ENCODE measurements at places on chromosomes 1 and 21. TPM values are rescaled to one million over a fixed set of nuclear protein-coding genes. Genes with fewer than 3 reads are reported as not detected.
A peak's percentile ranks its signal among the peaks of the same experiment; 100 is the strongest.

DNA sequence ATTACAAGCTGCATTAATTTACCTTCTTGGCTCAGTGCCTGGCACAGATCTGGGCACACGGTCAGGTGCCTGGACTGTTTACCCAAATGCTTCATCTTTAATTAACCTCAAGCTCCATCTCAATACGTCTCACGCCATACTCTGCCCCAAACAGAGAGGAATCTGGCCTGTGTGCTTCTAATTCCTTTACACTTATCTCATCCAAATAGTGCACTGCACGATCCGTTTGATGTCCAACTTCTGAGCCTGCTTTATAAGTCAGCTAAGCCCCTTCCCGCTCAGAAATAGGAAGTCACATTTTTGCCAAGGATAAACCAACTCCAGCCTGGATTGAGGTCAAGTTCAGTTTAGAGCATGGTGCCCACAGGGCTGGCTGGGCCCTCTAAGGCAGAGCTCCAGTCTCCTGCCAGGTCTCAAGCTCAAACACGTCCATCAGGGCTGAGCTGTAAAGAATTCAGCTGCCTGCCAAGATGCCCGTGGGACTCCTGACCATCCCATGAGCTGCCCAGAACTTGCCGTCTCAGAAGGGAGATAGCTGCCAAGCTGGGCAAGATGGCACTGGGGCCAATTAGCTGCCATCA is 233.5 kb downstream of the TRABD2B start:
- no peak for DNase-seq
- no peak overlapping the region for H3K27ac ChIP-seq
- no peaks in the 10 kb centered on the region for H3K36me3 ChIP-seq
- no peaks in the 10 kb centered on the region for H3K27me3 ChIP-seq
- H3K4me3 ChIP-seq: no peak overlapping the region

DNA sequence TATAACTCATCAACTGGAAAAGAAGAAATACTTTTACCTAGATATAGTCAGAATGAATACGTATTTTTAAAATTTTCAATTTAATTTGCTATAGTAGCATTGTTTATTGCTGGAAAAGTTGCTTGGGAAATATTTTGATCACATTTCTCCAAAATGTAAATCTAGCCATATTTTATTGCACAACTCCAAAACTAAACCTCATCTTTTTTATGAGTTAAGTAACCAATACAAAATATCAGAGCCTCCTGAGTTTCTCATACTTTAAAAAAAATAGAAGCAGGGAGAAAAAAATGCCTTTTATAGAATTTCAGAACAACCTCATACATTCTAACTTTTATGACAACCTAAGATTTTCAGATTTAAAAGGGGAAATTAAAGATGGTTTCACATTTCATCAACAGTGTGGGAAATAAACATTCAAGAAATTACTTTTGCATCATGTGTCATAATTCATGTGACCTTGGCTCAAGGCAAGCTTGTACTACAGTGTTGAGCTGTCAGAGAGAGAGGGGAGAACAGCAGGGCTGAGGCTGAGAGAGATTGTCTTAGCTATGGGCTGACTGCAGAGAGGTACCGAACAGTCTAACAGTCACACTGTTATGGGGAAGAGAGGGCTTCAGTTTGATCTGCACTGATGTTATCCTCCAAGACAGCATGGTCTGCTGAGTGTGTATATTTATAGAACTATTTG is 519.0 kb downstream of the LTN1 start:
- H3K4me1 ChIP-seq: no peaks in the 10 kb centered on the region
- no peak for DNase-seq
- H3K4me3 ChIP-seq: no peak overlapping the region
- H3K27ac ChIP-seq: no peak overlapping the region
- no peaks in the 10 kb centered on the region for H3K36me3 ChIP-seq

GRCh38 chr1:35536556-35537162 is 20.5 kb downstream of the KIAA0319L start:
- no peak overlapping the region for H3K4me3 ChIP-seq
- DNase-seq: no peak
- H3K36me3 ChIP-seq: no peaks in the 10 kb centered on the region
- H3K27me3 ChIP-seq: no peaks in the 10 kb centered on the region

GRCh38 chr1:90840352-90840751 is 123.2 kb upstream of the BARHL2 start:
- DNase-seq: no peak
- no peaks in the 10 kb centered on the region for H3K36me3 ChIP-seq
- peaks cover 15% of the 10 kb centered on the region for H3K27me3 ChIP-seq
- H3K4me1 ChIP-seq: peaks cover 3% of the 10 kb centered on the region
- no peak overlapping the region for H3K27ac ChIP-seq

GRCh38 chr1:153401461-153401860 is 10.6 kb upstream of the S100A8 start:
- H3K4me1 ChIP-seq: no peaks in the 10 kb centered on the region
- H3K36me3 ChIP-seq: no peaks in the 10 kb centered on the region
- DNase-seq: no peak
- no peaks in the 10 kb centered on the region for H3K27me3 ChIP-seq

- H3K4me3 ChIP-seq: no peak overlapping the region
- DNase-seq: no peak
- H3K27me3 ChIP-seq: no peaks in the 10 kb centered on the region
Observed at GRCh38 chr1:7006996-7007871, 222.0 kb downstream of the CAMTA1 start.

- no peaks in the 10 kb centered on the region for H3K4me1 ChIP-seq
- peaks cover 7% of the 10 kb centered on the region for H3K36me3 ChIP-seq
- H3K27me3 ChIP-seq: no peaks in the 10 kb centered on the region
- peak; percentile 14 for DNase-seq
Observed at GRCh38 chr21:46187261-46187660, 3.0 kb upstream of the SPATC1L start.

DNA sequence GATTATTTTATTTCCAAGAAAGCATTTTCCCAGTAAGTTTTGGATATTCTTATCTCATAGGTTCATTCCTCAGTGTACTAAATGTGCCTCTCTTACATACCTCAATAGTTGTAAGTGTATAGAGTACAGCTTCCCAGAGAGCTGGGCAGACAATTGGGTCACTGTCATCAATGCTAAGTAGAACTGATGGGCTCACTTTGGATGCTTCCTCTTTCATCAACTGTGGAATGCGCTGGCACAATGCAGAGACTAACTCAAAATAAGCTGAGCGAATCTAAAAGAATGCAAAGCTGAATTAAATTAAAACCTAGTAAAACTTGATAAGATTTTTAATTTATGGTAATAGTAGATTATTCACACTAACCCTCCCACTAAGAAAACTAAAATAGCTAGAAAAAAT is 21.5 kb downstream of the LTN1 start:
- H3K36me3 ChIP-seq: peaks cover 60% of the 10 kb centered on the region
- no peak overlapping the region for H3K4me3 ChIP-seq
- H3K27ac ChIP-seq: no peak overlapping the region
- H3K27me3 ChIP-seq: no peaks in the 10 kb centered on the region
- no peaks in the 10 kb centered on the region for H3K4me1 ChIP-seq
- no peak for DNase-seq

GRCh38 chr1:160717306-160717705 is 5.7 kb upstream of the CD48 start:
- H3K4me1 ChIP-seq: no peaks in the 10 kb centered on the region
- DNase-seq: no peak
- H3K4me3 ChIP-seq: no peak overlapping the region

- H3K36me3 ChIP-seq: no peaks in the 10 kb centered on the region
- H3K27ac ChIP-seq: peak overlapping the region; percentile 66
Observed at GRCh38 chr1:32241001-32241763, 5.8 kb upstream of the FAM167B start.

GRCh38 chr1:25642574-25643108 is 26.1 kb downstream of the MAN1C1 start:
- DNase-seq: peak; percentile 73
- no peak overlapping the region for H3K4me3 ChIP-seq
- H3K36me3 ChIP-seq: peaks cover 6% of the 10 kb centered on the region
- H3K4me1 ChIP-seq: no peaks in the 10 kb centered on the region
- H3K27ac ChIP-seq: peak overlapping the region; percentile 21

- peak overlapping the region; percentile 10 for H3K27ac ChIP-seq
- DNase-seq: peak; percentile 51
- no peak overlapping the region for H3K4me3 ChIP-seq
- H3K36me3 ChIP-seq: no peaks in the 10 kb centered on the region
- H3K27me3 ChIP-seq: no peaks in the 10 kb centered on the region
Observed at GRCh38 chr1:89566761-89567174, 42.1 kb downstream of the LRRC8B start.

- DNase-seq: no peak
- no peak overlapping the region for H3K27ac ChIP-seq
- H3K27me3 ChIP-seq: no peaks in the 10 kb centered on the region
Observed at GRCh38 chr21:31329456-31330143, 14.5 kb downstream of the TIAM1 start.

- no peaks in the 10 kb centered on the region for H3K36me3 ChIP-seq
- H3K27ac ChIP-seq: no peak overlapping the region
- no peaks in the 10 kb centered on the region for H3K4me1 ChIP-seq
- no peaks in the 10 kb centered on the region for H3K27me3 ChIP-seq
Observed at GRCh38 chr21:30044447-30045064, 104.8 kb upstream of the GRIK1 start.

- peaks cover 20% of the 10 kb centered on the region for H3K36me3 ChIP-seq
- peak overlapping the region; percentile 91 for H3K27ac ChIP-seq
- H3K4me3 ChIP-seq: peak overlapping the region; percentile 89
- peaks cover 7% of the 10 kb centered on the region for H3K4me1 ChIP-seq
- no peaks in the 10 kb centered on the region for H3K27me3 ChIP-seq
Observed at GRCh38 chr1:67684526-67685066, 405 bp upstream of the GADD45A start.

- H3K27me3 ChIP-seq: no peaks in the 10 kb centered on the region
- H3K4me1 ChIP-seq: no peaks in the 10 kb centered on the region
- H3K27ac ChIP-seq: no peak overlapping the region
- H3K36me3 ChIP-seq: no peaks in the 10 kb centered on the region
Observed at GRCh38 chr1:7588457-7588827, 182.7 kb upstream of the VAMP3 start.

DNA sequence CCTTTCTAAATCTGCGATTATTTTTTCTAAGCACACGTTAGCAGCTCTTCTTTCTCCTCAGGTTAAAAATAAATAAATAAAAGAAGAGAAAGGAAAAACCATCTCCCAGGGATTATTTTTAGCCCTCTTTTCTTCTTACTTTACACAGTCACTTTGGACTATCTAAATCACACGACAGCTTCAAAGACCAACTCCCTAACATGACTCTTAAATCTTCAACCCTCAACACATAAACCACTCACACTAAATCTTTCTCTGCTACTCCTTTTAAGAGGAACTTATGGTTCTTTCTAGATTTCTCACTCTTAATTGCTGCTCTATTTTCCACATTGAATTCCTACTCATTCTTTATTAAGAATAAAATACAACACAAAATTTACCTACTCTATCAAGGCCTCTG is 1095.0 kb upstream of the B3GALT2 start:
- DNase-seq: no peak
- H3K4me3 ChIP-seq: no peak overlapping the region
- H3K27me3 ChIP-seq: no peaks in the 10 kb centered on the region
- no peaks in the 10 kb centered on the region for H3K4me1 ChIP-seq
- no peak overlapping the region for H3K27ac ChIP-seq

DNA sequence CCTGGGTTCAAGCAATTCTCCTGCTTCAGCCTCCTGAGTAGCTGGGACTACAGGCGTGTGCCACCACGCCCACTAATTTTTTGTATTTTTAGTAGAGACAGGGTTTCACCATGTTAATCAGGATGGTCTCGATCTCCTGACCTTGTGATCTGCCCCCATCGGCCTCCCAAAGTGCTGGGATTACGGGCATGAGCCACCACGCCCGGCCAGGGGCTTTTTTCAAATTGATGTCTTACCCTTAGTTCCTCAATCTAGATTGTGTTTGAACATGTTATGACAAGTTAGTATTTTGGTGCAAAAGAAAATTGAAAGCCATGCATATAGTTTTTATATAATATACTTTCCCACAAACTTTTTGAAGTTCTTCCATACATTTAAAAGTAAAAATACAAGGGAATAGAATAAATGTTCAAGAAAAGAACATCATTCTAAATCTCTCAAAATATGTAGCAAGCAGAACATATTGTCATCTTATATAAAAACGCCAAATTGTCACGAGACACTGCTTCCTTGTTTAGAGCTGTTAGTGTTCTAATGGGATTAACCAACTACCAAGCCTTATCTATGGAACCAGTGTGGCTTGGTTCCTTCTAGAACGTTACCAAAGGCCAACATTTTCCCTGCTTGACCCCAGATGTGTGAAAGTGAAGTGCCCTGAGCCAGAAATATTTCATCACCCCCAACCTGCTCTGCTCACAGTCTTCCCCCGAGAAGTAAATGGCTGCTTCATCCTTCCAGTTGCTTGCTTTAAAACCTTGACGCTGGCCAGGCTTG is 9.5 kb upstream of the PLEKHM2 start:
- no peaks in the 10 kb centered on the region for H3K36me3 ChIP-seq
- H3K27me3 ChIP-seq: no peaks in the 10 kb centered on the region
- no peak for DNase-seq
- H3K27ac ChIP-seq: no peak overlapping the region
- no peaks in the 10 kb centered on the region for H3K4me1 ChIP-seq

GRCh38 chr1:228863776-228864175 is 128.5 kb downstream of the RHOU start:
- no peak overlapping the region for H3K27ac ChIP-seq
- H3K4me1 ChIP-seq: peaks cover 42% of the 10 kb centered on the region
- H3K36me3 ChIP-seq: no peaks in the 10 kb centered on the region
- no peak for DNase-seq
- no peak overlapping the region for H3K4me3 ChIP-seq
- H3K27me3 ChIP-seq: no peaks in the 10 kb centered on the region

DNA sequence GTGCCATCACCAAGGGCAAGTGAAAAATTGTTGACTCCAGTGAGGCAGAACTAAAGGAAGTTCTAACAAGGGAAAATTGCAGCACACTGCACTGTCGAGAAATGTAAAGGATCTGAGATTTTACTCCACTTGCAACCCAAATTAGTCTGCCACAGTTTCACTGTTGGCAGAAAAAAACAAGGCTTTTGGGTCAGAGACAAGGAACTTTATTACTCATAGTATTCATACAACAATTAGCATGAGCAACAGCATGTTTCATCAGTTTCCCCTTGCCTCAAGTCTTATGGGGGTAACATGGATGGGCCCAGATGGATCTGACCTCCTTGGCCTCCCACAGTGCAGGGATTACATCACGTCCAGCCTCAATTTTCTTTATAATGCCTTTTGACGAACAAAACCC is 125.3 kb downstream of the LTN1 start:
- no peaks in the 10 kb centered on the region for H3K4me1 ChIP-seq
- no peak overlapping the region for H3K27ac ChIP-seq
- DNase-seq: no peak

DNA sequence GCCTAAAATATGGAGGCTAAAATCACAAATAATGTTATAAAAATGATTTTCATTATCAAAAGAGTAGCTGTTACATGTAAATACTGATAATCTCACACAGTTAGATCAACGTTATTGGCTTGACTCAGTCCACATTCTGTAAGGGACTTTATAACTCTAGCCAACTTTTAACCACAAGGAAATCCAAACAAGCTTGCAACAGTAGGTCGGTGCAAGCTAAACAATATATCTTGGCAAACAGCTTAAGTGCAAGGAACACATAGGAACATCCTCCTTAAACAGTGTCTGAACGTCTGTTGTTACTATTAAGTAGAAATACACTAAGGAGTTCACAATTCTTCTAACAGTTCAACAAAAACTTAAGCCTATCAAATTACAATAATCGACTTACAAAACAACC is 126.7 kb downstream of the EIF4G3 start:
- DNase-seq: no peak
- no peak overlapping the region for H3K27ac ChIP-seq
- no peaks in the 10 kb centered on the region for H3K36me3 ChIP-seq
- H3K4me3 ChIP-seq: no peak overlapping the region
- H3K4me1 ChIP-seq: no peaks in the 10 kb centered on the region
- no peaks in the 10 kb centered on the region for H3K27me3 ChIP-seq

WNT9A gene
- 0.83 TPM for total RNA-seq

CRB1 gene
- total RNA-seq: not detected

MNDA gene
- not detected for total RNA-seq

PCP4 gene
- total RNA-seq: 7.1 TPM

LSS gene
- total RNA-seq: 43.7 TPM

THEM4 gene
- total RNA-seq: 9.1 TPM
